ENCODE measurements at places on chromosomes 1 and 21.

GRCh38 chr1:232984577-232985425 lies 34.4 kb downstream of the NTPCR start:
- DNase-seq, result no peak

DNA sequence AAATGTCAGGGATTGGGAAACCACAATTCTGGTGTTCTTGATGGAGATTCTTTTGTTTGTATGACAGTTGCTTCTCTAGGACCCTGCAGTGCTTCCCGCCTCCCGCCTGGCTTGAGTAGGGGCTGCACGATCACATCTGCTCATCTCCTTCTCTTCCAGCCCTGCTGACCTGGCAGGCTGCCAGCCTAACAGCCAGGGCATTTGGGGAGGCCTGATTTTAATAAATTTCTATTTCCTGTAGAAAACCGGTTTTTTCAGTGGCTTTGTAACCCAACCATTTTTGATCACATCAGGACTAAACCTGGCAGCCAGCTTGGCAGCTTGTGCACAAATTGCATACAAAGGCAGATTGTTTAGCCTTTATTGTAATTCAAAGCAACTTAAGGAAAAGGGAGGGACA lies 78.9 kb downstream of the UBE2U start:
- DNase-seq, result no peak

DNA sequence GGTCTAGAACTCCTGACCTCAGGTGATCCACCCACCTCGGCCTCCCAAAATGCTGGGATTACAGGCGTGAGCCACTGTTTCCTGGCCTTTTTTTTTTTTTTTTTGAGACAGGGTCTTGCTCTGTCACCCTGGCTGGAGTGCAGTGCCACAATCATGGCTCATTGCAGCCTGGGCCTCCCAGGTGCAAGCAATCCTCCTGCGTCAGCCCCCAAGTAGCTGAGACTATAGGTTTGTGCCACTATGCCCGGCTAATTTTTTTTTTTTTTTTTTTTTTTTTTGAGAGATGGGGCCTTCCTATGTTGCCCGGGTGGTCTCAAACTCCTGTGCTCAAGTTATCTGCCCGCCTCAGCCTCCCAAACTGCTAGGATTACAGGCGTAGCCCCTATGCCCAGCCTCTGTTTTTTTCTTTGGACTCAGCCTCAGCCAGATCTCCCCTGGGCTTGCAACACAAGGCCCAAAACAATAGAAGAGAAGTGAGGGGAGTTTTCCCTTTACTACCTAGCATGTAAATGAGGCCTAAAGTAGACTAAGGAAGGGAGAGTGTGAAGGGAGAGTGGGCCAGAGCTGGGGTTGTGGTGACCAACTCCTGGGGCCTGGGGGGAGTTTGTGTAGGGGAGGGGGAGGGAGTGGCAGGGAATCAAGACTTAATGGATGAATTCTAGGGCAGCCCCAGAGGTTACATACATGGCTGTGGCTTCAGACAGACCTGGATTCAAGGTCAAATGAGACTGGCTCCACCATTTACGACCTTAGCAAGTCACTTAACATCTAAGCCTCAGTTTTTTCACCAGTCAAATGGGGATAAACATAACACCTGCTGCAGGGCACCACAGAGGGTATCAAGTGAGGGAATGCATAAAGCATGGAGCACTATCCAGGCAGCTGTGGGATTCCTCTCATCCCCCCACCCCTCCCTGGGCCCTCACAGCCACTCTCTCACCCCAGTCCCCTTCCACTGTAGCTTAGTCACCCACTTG lies 1.6 kb upstream of the CD52 start:
- DNase-seq, result no peak

- DNase-seq, result no peak
These were observed 2.5 kb upstream of the FAAP20 start for GRCh38 chr1:2196901-2197638.

GRCh38 chr1:62722796-62723195 lies 34.6 kb upstream of the DOCK7 start:
- DNase-seq, result no peak

DNA sequence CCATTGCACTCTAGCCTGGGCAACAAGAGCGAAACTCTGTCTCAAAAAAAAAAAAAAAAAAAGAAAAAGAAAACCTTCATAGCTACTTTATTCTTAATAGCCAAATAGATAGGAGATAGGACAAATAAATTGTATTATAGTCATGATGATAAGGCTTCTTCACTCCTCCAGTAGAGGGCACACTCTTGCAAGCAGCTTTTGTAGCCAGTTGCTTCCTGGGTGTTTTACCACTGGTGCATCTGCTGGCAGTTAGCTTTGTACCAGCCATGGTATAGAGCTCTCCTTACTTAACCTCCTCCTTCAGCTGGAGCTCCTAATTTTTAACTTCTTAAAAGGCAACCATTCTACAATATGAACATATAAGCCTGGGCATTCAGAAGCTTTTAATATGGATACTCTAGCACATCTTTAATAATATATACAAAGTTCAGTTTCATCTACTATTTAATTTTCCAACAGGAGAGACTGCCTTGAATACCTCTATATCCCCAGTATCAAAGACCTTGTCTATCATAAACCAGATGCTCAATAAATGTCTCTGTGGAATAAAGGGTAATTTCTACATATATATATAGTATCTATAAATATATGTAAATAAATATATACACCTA lies 35.8 kb downstream of the EVI5 start:
- DNase-seq, result no peak

GRCh38 chr1:158554352-158554751 lies at the start of gene OR6Y1:
Gene OR6Y1, minus strand, starts transcription at chr1:158554405. Its CDS starts 6,300 bp downstream, at chr1:158548105.
- DNase-seq, result no peak

DNA sequence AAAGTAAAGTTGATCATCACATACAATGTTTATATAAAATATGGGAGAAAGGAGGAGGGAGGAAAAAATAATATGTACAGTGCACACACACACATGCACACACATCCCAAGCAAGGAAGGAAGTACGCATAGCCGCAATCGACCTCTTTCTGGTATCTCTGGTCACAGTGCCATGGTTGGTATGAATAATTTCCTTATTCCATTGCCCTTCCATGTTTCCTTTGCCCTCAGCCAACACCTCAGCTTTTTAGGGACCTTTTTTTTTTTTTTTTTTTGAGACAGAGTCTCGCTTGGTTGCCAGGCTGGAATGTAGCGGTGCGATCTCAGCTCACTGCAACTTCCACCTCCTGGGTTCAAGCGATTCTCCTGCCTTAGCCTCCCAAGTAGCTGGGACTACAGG lies 20.6 kb downstream of the CITED4 start:
- no peak for DNase-seq

- no peak for DNase-seq
These were observed 44.2 kb downstream of the OSBPL9 start for GRCh38 chr1:51661081-51661518.

DNA sequence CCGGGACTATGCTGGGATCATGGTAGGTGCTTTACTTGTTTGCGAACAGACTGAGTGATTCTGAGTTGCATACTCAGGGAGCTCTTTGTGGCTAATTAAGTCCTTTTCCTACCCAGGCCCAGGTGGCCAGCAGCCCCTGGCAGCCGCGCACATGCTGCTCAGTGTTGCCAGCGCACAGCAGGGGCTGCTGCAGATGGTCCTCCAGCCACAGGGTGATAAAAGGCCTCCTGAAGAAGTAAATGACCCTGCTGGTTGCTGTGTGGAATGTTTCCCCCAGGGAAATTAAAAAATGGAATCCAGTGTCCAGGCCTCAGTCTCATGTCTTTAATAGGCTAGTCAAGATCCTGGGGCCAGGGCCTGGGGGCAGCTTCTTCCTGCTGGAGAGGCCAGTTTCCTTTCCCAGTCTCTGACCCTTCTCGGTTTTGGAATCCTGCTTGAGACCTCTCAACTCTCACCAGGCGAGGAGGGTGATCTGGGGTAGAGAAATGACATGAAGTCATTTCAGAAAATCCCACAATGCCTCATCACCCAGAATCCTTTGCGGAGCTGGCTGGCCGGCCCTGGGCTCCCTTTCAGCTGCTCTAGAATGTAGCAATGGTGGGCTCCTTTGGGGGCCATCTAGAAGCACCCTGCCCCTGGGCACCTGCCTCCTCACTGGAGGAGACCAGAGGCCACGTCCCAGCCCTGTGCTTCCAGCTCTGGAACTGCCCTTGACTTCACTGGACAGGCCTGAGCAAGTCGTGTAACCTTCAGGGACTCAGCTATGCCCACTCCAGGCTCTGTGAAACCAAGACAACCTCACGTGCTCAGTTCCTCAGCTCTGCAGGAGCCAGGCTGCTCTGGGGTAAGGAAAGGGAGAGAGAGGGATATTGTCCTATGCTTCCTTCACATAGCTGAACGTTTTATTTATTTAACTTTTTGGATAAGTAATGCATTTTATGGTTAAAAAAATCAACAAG lies 131.4 kb downstream of the MRPS6 start:
- DNase-seq, result no peak

DNA sequence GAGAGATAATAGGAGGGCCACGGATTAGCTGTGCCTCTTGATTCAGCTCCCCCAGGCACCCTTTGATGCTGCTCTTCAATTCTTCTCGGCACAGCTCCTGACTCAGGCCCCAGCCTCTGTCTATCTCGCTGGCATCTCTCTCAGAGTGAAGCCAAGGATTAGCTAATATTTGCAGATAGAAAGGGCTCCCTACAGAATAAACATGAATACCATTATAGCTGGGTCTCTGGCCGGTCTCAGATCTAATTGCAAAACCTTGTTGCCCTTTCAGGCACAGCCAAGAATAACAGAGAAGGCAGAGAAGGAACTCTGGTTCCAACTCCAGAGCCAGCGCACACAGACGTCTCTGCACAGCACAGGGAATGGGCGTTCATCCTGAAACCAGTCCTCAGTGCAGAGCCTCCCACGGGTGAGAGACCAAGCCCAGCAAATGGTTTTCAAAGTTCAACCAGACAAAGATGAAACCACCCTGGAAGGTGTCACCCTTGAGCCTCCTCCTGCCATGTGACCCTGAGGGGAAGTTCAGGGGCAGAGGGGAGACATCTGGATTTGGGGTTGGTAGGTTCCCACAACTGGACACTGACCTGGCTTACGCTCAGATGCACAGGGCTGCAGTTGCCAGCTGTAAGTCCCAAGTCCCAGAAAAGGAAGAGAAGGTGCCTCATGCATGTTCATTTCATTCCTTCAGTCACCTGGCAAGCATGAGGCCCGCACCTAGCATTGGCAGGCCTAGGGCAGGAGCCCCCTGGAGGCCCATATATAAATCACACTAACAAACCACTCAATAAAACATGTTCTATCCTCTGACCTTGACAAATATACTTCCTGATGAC lies 394.0 kb downstream of the NPHP4 start:
- DNase-seq, result no peak

- DNase-seq, result no peak
These were observed 14.9 kb downstream of the NTPCR start for GRCh38 chr1:232965124-232965911.

DNA sequence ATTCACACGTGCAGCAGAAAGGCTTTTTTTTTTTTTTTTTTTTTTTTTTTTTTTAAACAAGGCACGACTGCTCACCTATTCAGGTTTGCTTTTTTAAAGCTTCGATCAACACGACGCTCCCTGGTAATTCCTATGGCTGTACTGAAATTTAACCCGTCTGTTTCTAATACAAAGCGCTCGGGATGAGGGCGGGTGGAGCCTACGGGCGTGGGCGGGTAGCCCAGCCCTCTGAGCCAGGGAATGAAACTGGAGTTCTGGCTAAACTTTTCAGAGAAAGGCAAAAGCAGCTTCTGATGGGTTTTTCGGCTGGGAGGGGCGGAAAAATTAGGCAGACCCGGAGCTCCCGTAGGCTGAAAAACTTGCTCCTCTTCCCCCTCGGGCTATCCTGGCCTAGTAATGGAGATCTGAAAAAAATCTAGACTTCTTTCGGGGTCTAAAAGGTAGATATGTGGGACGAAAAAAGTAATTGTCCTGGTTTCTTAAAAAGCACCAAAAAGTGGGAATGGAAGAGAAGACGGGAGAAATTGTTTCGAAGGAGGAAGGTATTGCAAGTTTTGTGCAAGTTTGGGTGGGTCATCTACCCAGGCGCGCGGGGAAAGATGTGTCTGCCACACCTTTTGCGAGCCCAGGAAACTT lies 7.4 kb downstream of the NR5A2 start:
- DNase-seq, result no peak

GRCh38 chr1:166980383-166980782 lies 5.0 kb upstream of the ILDR2 start:
- no peak for DNase-seq

DNA sequence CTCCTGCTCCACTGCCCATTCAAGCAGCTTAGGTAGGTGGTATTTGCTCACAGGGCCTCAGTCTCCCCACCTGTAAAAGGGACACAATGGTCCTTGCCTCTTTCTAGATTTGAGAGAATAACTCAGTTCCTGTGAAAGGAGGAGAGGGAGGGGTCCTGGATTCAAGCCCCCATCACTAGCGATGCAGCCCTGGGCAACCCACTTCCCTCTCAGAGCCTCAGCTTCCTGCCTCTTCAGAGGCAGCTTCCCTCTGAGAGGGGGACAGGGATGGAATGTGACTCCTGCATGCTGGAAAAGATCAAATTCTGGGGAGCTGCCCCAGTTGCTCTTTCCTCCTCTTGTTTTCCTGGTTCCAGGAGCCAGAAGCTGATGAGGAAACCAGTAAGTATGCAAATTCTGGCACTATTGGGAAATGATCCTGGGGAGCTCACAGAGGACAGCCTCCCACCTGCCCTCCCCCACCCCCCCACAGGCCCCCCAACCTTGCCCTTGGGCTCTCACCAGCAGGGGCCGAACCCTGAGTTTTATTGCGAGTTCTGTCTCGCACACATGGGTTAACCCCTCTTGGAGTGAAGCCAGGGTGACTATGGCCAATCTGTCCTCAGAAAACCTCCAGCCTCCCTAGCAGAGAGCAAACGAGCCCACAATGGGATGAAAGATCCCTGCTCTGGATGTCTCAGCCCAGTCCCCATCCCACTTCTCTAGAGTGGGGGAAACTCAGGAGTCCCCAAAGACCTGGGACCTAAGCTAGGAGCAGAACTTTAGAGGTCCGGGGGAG lies 11.7 kb downstream of the ZC3H12A start:
- no peak for DNase-seq

DNA sequence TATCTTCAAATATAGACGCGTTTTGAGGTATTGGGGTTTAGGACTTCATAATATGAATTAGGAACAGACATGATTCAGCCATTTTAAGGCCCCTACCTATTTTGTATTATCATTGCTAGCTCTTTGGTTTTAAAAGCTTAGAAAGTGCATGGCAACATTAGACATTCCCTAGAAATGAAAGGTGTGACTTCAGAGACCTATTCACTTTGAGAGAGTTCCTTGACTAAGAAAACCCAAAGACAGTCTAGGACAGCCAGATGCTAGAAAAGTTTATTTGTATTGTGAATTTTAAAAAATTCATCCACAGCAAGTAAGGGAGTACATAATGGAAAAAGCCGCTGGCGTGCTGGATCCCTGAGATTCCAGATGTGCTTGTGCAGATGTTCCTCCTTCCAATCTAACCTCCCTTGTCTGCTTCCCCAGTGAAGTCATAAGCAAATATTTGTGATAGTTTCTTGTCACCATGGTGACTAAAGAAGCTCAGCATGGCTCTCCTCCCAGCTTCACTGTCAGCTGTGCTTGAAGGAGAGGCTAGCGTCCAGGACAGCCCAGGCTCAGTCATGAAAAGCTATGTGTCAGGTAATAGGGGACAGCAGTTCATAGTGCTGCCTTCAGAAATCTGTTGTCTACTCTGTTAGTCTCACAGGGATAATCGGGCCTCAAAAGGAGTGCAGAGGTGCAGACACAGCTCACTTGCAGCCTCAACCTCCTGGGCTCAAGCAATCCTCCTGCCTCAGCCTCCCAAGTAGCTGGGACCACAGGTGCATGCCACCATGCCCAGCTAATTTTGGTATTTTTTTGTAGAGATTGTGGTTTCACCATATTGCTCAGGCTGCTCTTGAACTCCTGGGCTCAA lies 34.8 kb downstream of the KPNA6 start:
- no peak for DNase-seq
